Stimulated activated CD4-positive, alpha-beta T cell treated with anti-CD3 and anti-CD28 coated beads, Interleukin-2, amount 100 ng/mL, for 48 hours (primary cell): ENCODE measurements at places on chromosomes 5 and 9.

DNA sequence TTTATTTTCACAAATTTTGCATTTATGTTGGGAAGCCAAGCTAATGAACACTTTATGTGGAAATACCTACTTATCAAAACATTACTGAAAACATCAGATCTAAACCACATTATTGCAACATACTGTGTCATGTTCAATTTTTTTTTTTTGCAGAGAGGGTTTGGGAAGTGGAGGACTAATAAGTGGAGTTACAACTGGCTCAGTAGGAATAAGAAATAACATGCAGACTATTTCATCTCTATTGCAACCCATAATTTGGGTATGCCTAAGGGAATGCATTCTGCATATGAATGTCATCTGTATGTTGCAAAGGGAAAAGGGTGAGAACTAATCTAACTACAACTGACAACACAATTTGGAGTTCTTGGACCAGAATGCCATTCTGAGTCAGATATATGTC, 41.8 kb downstream of the APC start:
- no peak for DNase-seq

DNA sequence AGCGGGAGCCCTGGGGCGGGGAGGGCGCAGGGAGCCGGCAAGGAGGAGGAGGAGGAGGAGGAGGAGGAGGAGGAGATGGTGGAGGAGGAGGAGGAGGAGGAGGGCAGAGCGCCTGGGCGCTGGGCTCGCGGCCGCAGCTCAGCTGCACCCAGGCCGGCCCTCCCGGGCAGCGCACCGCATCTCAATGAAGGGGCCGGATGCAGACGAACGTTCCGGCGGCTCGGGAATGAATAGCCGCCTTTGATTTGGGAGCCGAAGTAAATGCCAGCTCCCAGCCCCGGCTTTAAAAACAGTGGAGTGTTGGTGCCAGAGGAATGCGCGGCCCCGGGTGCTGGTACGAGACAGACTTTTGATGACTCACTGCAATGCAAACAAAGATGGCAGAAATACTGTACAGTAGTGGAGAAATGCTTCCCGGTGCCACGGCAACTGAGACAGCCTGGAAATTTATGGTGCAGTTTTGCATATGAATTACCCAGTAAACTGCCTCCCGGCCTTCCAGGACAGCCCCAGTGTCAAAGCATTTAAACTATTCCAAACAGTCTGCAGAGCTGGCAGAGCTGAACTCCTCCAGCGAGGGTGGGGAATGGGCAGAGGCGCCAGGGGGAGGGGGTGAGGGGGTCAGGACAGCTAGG, 43.1 kb downstream of the NACC2 start:
- no peak for DNase-seq

DNA sequence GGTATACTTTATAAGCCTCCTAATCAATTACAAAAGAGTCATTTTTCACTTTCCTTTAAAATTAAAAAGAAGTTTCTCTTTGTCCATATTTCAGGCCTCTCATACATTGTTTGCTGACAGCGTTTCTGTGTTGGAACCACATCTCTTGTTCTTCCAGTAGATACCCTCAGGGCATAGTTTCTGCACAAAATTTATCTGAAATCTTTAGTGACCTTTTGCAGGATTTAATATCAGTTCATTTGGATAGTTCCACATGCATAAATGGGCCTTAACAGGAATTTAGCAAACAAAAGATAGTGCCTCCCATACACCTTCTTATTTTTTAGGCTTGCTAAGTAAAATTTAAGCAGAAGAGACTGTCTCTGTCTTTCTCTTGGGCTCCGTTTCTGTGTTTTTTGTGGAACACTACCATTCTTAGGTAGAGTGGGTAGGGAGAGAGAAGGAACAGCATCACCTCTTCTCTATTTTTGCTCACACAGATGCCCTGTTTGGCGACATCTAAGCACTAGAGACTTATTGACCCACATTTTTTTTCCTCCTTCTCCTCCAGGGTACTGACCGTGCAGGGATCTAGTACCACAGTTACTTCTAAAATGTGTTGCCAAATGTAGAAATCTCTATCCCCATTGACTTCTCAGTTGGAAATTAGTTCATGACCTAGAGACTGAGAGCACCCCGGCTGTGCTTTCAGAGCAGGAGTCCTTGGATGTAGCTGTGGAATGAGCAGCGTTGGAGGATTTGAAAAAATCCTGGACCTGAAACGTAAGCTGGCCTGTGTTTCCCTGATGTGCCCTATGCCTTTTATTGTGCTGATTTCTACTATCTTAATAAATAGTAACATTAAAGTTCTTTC, 22.1 kb downstream of the ARHGAP26 start:
- DNase-seq: no peak

DNA sequence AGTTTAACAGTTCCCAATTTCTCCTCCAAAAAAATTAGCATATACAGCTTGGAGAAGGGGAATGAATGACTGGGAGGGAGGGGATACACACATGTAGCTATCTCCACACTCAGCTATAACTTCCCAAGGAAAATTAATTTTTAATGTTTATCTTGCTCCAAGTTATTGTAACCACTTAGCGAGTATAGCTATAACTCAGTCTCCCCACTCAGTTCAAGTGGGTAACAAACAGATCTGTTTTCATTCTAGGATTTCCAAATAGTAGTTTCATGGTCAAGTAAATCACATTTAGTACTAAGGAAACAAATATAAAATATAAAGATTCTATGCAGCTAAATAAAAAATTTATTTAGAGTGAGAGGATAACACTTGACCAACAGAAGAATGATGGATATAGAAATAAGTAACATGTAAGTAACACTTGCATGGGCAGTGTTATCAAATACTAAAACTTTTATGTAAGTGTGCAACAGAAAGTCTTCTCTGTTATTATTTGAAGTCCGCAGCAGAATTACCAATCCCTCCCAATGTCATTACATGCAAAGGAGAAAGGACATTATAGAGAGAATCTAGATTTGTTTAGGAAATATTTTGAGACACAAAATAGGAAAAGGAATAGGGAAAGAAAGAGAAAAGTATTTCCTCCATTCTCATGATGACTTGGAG, 10.2 kb upstream of the NFIB start:
- no peak for DNase-seq

DNA sequence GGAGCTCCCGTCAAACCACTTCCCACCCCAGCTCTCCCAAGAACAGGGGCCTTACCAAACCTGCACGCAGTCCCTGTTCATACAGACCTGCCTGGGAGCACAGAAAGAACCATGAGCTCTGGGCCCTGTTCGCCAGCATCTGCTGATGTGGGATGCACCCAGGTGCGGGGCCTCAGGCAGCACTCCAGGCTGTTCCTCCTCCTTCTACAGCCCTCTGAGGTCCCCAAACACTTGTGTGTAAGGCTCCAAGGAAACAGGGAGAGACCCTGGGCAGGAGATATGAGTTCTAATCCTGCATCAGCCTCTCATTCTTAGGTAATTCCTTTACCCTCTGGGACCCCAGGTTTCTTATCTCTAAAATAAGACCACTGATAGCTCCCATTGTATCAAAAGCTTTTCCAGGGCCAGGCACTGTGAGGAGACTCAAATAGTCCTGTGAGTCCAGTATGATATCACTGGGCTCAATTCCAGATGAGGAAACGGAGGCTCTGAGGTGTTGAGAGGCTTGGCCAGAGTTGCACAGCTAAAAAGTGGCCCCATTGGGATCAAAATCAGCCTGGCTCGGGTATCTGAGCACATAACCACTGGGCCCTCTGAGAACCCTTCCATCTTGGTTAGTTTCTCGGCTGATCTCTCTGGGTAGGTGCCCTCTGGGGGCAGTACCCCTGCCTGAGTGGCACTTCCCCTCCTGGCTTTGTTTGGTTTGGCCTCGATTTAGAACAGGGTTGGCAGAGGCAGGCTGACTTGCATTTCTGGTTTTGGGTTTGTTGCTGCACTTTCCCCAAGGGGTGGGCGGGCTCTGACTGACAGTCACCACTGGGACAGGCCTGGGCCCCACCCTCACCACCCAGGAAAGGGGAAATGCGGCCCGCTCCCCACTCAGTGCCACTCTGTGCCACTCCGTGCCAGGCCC, 116.8 kb downstream of the RGS3 start:
- DNase-seq: peak; percentile 64

- no peak for DNase-seq
These were observed 83.2 kb upstream of the TAS2R1 start for GRCh38 chr5:9713356-9713755.

- DNase-seq: no peak
These were observed 5.0 kb downstream of the NOP16 start for GRCh38 chr5:176383248-176383905.

- DNase-seq: no peak
These were observed 175.1 kb downstream of the HCN1 start for GRCh38 chr5:45521067-45521466.

DNA sequence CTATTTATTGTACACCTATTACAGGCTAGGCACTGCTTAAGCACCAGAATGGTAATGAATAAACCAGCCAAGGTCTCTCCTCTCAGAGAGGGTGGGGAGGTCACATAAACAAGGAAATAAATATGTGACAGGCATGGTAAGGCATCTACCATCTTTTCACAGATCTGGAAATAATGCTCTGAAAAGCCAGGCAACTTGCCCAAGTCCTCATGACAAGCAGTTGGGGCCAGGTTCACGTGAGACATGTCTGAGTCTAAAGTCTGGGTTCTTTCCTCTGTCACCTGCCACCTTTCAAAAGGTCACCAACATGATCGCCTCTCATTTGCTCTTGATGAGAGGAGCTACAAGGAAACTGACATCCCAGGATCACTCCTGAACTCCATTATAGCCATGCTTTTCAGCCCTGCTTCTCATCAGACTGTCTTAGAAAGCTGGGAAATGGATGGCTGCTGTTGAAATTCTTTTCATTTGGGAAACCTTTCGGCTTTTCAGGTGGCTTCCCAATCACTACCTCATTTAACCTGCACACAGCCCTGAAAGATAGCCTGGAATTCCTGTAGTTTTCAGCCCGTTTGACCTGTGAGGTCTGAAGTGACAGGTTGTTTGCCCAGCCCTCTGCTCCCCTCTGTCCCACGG, 123.1 kb downstream of the CRB2 start:
- DNase-seq: no peak

- no peak for DNase-seq
These were observed 12.0 kb downstream of the URM1 start for GRCh38 chr9:128383007-128383753.

DNA sequence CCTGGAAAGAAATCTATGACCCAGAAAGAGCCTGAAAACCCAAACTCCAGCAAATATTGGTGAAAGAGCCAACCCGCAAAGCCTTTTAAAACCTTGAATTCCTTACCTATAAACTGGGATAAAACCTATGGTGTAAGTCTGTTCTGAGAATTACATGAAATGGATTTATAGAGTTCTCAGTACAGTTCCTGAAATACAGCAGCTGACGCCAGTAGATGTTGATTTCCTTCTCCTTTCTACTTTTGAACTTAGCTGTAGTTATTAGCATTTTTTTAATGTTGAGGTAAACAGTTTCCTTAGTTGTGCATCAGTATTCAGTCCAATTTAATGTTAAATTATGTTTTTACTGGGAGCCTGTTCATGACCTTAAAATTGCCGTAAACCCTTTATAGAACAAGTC, 3.7 kb downstream of the SPIN1 start:
- no peak for DNase-seq

DNA sequence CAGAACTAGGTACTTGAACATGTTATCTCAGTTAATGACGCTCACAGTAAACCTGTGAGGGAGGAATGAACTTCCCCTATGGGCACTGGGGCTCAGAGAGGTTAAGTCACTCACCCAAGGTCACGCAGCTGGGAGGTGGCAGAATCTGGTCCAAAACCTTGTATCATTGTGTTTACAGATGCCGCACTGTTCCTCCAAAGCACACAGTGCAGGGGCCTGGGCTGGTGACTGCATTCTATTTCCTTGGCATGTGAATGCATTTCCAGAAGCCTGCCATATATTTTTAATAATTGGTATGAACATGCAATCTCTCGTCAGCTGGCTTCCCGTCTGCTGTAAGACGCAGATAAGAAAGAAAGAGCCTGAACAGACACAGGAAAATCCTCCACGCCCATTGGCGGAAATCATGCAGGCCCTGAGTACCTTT, 77.0 kb upstream of the TBC1D2 start:
- no peak for DNase-seq

DNA sequence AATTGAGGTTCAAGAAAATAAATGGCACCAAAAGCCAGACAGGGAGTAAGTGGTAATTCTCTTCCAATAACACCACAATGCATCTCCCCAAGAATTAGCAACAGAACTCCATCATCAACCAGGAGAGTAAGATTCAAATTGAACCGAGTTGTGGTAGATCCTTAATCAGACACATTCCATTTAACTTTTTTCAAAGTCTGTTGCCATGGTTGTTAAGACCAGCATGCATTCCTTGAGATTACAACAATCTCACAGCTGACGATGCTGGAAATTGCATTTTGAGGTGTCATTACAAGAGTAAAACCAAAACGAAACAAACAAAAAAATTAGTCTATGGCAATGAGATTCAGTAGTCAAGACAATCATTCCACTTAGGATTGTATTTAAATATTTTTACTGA, 78.9 kb upstream of the ZNF462 start:
- DNase-seq: no peak

DNA sequence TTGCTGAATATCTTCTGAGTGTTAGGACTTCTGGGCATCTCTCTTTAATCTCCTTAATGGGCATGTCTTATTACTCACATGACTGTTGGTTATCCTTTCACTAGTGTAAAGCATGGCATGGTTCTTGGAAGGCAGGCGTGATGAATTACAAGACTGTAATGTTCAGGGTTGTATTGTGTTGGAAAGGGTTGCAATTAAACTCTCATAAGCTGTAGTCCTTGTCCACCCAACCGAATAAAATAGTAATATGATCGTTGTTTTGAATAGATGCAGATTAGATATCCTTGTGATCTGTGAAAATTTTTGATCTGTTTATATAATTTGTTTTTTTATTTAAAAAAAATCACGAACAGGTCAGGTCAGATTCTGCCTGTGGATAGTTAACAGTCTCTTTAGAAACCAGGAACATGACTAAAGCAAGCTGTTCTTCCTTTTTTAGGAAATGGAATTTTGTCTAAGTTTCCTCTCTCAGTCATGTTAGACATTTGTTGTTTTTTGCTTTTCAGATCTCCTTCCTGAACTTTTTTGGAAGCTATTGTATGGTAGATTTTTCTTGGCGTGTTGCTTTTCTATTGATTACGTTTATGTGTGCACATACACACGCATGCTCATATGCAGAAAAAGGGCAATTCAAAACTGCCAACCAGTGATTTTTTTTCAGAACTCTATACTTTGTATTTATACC, 121.8 kb downstream of the ARHGEF28 start:
- DNase-seq: no peak

- DNase-seq: no peak
These were observed 319.2 kb downstream of the NSG2 start for GRCh38 chr5:174364676-174365075.

DNA sequence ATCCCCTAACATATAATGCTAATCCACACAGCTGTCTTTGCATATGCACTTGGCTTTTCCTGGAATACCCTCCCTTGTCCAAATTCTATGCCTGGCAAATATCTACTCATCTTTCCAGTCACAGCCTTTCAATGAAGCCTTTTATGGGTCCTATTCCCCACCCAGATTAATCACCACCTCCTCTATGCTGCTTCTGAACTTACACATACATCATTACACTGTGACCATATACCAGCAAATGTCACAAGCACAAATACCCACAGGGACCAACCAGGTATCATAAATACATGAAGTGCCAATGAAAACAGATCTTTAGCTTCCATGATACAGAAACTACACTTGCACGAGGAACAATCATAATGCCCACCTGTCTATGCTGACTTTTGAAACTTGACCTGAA, 22.3 kb downstream of the LPAR1 start:
- DNase-seq: no peak
